Hindlimb muscle (tissue), 1 donor: ENCODE measurements at places on chromosomes 2 and 18.

DNA sequence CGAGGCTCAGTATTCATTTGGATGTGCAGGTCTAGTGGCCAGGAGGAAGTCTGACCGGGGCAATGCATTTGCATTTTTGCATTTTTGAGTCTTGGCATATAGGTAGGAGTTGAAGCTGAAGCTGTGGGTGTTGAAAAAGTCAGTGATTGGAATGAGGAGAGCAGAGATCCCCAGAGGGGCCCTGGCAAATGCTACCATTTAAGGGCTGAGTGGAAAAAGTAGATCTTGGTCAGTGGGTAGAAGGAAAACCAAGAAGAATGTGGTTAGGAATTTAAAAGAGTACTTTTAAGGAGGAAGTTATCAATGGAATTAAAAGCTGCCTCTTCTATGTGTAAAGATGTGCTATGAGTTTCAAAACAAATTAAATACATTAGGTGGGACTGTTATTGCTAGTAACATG is 143.0 kb downstream of the ZEB2 start:
- no peak for DNase-seq

GRCh38 chr2:23419171-23420090 is 34.5 kb downstream of the KLHL29 start:
- DNase-seq, result no peak

- DNase-seq, result no peak
Observed at GRCh38 chr18:58556331-58557007, 72.4 kb downstream of the ALPK2 start.

DNA sequence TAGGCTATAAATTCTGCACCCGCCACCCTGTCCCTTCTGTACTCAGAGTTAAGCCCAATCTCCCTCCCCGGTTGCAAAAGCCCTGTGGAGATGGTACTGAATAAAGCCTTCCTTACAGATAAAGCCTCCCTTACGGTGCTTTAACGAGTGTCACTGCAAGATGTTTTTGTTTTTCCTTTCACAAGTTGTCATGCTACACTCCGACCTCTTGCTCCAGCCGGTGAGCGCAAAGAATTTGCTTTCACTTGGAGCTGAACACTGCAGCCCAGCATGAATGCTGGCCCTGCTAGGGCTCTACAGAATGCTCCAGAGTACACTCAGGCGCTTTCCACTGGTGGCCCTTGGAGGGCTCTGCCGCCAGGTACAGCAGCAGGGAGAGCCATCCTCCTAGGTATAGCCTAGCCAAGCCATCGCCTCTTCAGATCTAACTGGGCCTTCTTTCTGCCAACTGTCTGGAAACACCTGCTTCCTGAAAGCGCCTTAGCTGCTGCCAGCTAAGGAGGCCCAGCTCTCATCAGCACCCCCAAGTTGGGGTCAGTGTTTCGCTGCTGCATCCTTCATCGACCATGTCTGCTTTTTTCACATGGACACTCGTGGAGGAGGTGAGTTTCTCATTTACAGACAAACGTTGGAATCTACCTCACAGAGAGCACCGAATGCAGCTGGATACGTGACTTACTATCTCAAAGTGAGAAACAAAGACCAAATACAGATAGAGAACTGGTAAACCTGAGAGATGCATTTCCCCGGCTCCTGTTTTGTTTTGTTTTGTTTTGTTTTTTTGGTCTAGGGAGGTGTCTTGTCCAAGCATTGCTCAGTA is 13.4 kb upstream of the CREG2 start:
- no peak for DNase-seq
